ENCODE measurements at places on chromosomes 7 and 10.

DNA sequence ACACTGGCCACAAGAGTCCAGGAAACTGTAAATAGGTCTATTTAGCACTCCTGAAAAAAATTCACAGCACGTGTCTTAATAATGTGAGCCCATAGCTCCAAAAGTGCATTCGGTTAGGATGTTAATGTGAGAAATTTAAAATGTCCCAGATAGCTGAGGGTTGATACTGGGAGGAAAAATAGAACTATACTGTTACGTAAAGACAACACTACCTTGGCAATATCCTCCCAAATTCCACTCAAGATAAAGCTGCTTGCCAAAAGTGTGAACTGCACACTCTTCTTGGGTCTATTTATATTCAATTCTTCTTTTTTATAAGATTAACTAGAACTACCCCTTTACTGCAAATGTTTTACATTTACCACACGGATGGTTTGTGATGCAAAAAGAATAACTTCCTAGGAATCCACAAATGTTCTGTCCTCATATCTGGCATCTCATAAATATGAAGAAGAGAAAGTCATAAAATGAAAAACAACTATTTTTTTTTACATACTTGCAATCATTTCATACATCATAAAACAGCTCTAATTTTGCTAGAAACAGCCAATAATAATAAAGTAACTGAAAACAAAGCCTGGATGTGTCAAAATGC, 10.4 kb downstream of the RAB11FIP2 start:
- DNase-seq = no peak

GRCh38 chr7:85068799-85069198, 118.1 kb downstream of the SEMA3D start:
- no peak for DNase-seq

GRCh38 chr7:157403646-157404401, 67.0 kb downstream of the DNAJB6 start:
- DNase-seq = no peak

DNA sequence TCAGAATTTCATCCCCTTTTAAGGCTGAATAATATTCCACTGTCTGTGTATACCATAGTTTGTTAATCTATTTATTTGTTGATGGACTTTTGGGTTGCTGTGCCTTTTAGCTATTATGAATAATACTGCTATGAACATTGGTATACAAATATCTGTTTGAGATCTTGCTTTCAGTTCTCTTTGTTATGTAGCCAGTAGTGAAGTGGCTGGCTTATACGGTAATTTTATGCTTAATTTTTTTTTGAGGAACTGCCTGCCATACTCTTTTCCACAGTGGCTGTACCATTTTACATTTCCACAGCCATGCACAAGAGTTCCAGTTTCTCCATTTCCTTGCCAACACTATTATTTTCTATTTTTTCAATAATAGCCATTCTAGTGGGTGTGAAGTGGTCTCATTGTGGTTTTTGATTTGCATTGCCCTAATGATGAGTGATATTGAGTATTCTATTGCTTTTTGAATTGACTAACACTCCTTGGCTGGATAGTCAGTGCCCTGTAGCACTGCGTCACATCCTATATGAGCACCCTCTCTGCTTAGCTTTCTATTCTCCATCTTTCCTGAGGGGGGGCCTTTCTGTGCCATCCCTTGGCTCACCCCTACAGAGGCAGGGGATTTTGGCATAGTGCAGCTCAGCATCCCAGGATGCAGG, 29.4 kb upstream of the RAPGEF5 start:
- no peak for DNase-seq

DNA sequence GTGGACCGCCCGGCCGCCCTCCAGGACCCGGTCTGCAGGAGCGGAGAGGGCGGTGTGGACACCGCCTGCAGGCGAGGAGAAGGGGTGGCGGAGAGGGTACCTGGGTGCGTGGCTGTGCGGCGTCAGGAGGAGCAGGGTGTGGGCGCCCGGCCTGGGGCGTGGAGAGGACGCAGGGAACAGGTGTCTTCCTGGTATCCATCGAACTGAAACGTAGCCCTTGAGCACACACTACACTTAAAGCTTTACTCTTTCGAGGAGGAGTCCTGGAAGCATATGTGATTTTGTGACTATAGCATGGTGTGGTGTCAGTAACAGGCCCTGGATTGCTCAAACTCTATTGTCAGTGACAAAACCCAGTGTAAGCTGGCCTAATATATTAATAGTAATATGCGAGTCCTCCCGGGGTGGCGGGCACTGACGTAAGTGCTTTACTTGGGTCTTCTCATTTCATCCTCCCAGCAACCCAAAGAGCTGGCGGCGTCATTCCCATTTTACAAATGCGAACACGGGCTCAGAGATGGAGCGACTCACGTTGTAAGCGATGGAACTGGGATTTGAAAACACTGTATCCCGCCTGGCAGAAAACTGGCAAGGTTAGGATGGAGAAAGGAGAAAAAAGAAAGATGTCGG, 508 bp upstream of the TECPR1 start:
- DNase-seq = no peak

GRCh38 chr10:55214608-55215007, 413.6 kb upstream of the PCDH15 start:
- DNase-seq = no peak

DNA sequence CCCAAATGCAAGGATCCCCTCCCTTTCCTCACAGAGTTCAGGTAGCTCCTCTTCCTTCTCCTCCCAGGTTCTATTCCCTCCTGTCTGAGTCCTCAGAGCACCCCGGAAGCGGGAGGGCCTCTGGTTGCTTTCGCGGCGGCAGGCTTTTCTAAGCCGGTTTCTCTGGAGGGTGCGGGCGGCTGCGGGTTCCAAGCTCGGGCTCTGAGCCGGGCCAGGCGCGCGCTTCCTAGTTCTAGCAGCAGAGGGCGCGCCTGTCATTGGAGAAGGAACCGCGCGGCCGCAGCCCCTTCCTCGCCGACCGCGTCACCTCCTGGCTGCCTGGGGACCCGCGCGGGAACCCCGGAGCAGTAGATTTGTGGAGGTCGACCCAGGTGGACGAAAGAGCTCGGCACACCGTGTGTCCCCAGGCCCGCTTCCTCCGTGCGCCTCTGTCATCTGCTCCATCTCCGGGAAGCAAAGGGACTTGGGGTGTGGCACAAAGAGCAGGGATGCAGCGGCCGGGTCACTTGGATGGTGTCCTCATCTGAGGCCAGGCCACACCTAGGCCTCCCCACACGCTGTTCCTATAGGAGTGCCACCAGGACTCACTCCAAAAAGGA, 389.0 kb upstream of the PODXL start:
- peak; percentile 8 for DNase-seq

DNA sequence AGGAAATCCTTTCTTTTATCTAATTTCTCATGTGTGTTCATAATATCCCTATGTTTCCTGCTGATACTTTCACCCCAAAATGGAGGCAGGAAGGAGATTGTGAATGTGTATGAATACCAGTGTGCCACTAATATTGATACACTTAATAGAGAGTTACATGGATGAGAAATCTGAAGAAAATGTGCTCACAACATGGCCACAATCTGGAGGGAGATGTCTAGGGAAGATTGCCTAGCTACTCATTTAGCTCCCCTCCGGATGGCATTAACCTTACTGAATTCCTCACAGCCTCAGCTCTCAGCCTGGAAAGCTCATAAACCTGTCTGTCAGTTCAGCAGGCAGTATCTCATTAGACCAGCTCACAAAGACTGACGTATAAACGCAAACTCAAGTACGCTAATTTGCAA, 23.4 kb upstream of the DMTF1 start:
- DNase-seq = no peak

- DNase-seq = no peak
Observed at GRCh38 chr10:60139798-60140566, 233.6 kb upstream of the CCDC6 start.

DNA sequence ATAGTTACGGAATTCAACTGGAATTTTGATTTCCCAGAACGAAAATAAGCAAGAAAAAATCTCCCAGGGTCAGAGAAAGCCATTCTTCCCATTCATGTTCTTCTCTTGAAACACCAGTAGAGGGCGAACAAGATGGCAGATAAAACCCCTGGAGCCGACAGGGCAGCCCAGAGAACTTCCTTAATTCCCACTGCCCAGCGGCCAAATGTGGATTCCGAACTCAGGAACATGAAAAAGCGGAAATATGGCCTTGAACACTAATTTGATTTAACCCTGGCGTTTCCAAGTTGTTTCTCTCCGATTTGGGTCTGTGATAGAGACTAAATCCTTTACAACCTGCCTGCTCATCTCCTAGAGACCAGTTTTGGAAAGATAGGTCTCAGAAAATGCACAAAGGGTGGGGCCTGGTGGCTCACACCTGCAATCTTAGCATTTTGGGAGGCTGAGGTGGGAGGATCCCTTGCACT, 100.7 kb upstream of the WAC start:
- DNase-seq = peak; percentile 58

GRCh38 chr7:116310141-116310540, 99.8 kb downstream of the TES start:
- DNase-seq = no peak

- no peak for DNase-seq
Observed at GRCh38 chr10:42866115-42866995, 83.8 kb downstream of the BMS1 start.

DNA sequence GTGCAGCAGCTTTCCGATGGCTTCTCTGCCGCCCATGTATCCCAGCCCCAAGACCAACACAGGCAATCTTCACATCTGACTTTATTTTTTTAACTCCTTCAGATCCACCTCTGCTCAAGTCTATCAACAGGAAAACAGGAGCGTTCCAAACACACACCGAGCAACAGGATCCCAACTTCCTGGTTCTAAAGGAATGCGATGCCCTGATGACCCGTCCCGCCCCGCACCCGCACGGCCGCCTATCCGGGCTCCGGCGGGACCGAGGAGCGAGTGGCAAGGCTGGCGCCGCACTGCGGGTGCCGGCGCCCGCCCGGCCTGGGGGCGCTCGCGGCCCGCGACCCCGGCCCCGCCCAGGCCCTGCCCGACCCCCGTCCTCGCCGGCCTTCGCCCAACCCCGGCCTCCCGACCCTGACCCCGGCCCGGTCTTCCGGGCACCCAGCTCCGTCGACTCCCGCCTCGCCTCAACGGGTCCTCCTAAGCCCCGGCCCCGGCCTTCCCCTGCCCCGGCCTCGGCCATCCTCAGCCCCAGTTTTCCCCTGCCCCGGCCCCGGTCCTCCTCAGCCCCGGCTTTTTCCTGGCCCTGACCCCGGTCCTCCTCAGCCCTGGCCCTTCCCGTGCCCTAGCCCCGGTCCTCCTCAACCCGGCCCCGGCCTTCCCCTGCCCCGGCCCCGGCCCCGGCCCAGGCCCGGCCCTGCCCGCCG, 730 bp downstream of the LARP4B start:
- peak; percentile 28 for DNase-seq

DNA sequence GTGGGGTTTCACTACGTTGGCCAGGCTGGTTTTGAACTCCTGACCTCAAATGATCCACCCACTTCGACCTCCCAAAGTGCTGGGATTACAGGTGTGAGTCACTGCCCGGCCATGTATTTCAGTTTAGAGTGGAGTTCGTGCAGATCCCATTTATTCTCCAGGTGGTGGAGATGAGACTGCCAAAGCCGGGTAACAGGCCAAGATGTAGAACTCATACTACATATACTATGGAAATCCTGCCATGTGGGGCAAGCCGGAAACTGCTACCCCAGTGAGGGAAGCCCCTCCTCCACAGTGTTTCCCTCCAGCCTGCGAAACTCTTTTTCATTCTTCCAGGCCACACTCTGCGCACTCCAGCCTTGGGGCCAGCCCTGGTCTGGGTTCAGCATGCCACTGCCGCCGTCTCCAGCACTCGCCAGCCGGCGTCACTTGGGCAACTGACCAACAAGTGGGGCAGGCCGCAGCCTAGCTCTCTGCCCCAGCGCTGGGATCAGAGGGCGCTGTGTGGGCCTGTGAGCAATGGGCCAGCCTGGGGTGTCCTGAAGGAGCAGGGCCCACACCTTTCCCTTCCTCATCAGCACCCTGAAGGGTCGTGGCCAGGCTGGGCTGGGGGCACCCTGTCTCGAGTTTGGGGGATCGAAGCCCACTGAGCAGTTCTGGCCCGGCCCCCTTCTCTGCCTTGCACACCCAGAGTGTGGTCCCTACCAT, 122.0 kb downstream of the TRRAP start:
- DNase-seq = no peak

- DNase-seq = no peak
Observed at GRCh38 chr7:5661942-5662341, 119.5 kb downstream of the RNF216 start.

- DNase-seq = no peak
Observed at GRCh38 chr10:122221958-122222357, 49.1 kb upstream of the BTBD16 start.

GRCh38 chr7:3191548-3191947, 109.5 kb upstream of the SDK1 start:
- no peak for DNase-seq

- no peak for DNase-seq
Observed at GRCh38 chr7:101172854-101173751, 7.0 kb downstream of the NAT16 start.

DNA sequence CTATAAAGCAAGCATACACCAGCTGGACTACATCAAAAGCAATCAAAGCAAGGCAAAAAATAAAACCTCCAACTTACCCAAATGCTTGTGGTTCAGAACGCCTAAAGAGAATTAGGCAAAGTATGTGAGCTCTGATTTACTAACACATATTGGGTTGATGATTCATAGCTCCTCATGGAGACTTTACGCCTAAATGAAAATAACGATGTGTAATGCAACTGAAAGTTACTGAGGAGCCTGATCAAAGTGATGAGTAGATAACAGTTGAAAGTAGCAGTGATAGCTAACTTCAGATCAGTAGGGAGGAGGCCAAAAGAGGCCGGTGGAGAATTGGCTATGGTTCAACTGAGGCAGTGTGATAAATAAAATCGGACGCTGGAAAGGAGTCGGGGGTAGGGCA, 85.0 kb downstream of the MPP7 start:
- no peak for DNase-seq

DNA sequence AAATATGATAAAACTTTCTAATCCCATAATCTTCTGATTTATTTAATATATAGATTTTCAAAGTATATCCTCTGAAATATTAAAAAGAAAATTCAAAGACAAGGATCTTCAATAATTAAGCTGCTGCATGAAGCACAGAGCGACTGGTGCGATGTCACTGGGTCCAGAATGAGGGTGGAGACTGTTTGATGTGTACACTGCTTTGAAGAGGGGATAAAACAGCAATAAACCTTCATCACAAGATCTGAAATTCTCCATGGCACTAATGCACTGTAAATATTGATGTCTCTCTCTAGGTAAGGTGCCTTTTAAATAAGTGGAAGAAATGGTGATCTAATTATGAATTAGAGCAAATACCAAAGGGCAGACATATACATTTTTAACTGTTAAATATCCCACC, 337.8 kb downstream of the PARD3 start:
- no peak for DNase-seq

DNA sequence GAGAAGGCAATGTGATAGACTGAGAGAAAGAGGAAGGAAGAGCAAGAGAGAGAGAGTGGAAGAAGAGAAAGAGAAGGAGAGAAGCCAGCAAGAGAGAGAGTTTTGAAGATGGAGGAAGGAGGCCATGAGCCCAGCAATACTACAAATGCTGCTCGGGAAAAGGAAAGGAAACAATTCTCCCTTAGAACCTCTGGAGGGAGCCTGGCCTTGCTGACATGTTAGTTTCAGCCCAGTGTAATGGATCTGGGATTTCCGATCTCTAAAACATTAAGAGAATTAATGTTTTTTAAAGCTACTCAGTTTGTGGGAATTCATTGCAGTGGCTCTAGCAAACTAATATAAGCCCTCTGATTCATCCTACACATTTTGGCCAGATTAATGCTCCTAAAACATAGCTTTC, 206.8 kb upstream of the MTPN start:
- DNase-seq = no peak
